ENCODE measurements at places on chromosomes 13 and 19.

DNA sequence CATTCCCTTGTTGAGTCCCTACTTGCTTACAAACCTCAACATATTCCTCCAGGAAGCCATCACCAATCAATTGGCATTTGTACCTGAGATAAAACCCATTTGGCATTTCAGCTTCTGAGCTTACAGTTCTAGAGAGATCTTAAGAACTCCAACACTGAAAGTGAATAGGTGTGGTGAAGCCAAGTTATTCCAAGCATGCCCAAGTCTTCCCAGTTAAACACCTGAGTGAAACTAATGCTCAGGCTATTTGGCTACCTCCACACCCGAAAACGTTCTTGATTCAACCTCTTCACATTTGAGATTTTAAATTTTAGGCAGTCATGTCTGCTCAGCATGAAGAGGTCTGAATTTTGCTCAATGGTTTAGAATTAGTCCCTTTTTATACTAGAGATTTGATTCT is 2.5 kb upstream of the SCEL start:
- no peak for DNase-seq

DNA sequence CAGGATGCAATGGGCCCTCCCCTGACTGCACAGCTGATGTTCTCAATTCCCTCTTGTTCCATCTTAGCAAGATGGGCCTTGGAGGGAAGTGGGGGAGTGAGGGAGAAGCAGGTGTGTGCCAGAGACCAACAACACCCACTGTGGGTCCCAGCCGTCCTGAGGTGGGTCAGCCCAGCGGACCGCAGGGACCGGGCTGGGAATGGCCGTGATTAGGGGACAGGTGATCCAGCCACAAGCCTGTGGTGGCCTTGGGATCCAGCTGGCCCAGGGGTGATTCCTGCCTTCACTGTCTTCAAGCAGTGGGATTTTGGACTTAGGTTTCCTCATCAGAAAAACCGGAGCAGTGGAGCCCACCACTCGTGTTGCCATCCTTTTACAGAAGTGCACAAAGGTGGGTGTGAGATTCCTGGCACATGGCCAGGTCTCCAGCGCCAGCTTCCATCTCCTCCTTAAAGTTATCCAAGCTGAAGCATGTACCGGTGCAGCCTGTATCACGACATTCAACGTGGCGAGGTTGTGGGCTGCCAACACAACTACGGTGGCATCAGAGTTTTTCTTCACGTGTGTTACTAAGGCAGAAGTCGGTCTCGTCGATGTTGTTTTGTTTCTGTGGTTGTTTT is 9.0 kb upstream of the ATP11A start:
- DNase-seq: no peak

GRCh38 chr13:87877477-87877876 is 206.3 kb downstream of the SLITRK5 start:
- DNase-seq: no peak

GRCh38 chr19:51331193-51331592 is 10.7 kb downstream of the VSIG10L start:
- DNase-seq: no peak

DNA sequence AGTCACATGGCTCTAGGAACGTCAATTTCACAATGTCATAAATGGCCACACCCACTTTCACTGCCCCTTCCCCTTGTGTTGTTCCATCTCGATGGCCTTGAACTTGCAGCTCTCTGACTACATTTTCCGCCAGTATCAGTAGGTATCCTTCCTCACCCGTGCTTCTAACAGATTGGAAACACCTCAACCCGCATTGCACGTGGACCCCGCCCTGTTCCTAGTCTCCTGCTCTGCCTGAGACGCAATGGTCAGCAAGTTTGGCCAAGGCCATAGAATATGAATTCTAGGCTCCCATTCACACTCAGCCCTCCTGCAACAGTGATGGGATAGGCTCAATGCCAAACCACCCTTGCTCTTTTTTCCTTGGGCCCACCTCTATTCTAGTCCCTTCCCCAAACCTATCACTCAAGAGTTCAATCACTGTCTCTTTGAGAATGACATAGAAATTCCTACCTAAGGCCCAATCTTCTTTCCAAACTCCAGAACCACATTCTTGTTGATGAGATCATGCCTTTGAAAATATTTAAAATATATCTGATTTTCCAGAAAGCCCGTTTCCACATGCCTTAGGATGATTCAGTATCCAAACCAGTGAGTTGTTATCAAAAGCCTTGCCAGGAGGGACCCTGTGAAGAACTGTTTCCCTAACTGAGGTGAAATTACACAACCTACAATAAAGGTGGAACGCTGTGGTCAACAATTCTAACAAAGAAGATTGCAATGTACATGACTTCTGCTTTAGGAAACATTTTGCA is 334.6 kb downstream of the MYO16 start:
- DNase-seq: no peak

GRCh38 chr19:55553217-55554182 is 8.2 kb upstream of the SBK3 start:
- DNase-seq: no peak

- no peak for DNase-seq
Observed at GRCh38 chr19:32830231-32831014, 39.1 kb downstream of the SLC7A9 start.

DNA sequence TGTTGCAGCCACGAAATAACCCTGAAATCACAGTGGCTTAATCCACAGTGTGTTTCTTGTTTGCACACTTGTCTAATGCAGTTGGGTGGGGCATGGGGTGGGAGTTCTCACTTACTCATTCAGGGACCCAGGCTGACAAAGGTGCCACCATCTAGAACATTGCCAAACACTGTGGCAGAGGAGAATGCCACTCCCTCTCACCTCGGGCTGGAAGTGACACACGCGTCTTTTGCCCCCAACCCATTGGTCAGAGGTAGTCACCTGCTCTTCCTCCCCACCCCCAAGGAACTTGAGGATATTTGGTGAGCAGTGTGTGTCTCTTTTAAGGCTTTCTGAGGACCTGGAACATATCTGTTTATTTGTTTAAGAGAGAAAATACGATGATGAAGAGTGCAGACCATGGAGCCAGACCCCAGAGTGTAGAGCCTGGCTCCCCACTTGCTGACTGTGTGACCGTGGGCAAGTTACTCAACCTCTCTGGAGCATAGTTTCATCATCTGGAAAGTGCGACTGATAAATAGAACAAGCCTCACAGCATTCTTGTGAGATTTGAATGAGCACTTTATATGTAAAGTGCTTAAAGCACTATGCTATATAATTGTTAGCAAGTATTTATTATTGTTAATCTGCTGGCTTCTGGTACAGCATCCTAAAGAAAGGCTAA is 17.4 kb downstream of the GPR183 start:
- no peak for DNase-seq

- DNase-seq: no peak
Observed at GRCh38 chr13:100300708-100301107, 211.8 kb downstream of the PCCA start.

DNA sequence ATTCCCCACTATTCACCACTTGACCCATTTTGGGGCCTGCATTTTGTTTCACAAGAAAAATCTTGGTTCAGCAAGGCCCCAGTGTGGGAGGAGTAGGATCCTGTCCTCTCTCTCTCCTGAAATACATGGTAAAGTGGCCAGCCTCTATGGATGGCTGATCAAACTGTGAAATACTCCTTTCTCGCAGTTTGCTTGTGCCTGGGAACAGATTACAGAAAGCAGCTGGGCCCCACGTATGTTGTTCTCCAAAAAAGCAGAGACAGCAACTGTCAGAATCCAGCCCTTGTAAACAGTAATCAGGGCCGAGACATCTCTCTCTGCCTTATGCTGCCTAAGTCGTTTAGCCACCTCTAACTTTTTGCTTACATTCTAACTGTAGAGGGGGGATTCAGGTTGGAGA is 61.0 kb upstream of the RAP2A start:
- DNase-seq: no peak

- DNase-seq: no peak
Observed at GRCh38 chr19:7811989-7812388, 18.0 kb upstream of the EVI5L start.

DNA sequence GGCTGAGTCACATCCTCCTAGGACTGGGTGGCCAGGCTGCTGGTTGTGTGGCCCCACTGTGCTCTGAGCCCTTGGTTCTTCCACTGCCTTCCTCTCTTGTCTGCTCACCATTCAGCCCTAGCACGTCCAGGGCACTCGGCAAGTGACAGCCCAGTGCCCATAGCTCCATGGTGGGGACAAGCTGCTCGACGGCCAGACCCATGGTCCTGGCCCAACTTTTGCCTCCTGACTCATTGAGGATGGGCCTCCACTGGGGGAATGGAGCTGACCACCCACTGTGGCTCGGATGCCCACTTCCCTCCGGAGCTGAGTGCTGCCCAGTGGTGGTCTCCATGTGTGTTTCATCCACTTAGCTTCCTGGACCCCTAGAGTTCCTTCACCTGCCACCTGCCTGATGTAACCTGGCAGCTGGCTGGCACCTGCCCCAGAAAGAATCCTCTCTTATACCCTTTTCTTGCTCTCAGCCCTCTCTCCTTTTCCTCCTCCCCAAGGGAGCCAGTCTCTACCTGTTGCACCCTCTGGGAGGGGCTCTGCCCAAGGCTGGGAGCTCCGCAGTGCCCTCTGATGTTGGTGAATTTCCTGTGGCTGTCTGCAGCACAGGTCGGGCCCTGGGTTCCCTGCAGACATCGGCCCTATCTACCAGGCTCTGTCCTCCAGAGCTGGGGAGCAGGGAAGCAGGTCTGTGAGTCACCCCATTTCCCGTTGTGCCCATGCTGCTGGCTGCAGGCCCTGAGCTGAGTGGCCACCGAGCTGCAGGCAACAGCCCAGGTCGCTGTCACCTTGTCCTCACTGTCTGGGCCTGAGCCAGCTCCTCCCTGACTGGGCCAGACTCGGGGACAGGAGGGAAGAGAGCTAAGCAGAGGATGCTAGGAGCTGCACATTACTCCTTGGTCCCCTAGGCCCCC is 7.4 kb downstream of the CHST8 start:
- DNase-seq: no peak

GRCh38 chr19:10752237-10752912 is 34.5 kb downstream of the DNM2 start:
- peak; percentile 65 for DNase-seq

DNA sequence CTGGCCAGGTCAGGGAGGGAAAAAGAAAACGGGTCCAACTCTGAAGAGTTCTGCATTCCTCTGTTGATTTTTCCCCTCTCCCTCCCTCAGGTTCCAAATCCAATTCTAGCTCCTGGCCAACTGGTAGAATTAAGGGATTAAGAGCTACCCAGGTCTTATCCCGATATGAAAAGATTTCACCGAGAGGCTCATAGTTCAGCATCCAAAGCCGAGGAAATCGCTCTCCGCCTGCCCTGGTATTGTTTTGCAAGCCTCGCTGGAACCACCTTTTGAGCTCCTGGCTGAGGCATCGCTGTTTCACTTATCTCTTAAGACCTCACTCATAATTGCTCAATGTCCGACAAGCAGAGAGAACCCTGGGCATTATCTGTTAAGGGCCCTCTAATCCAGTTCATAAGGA is 180.4 kb downstream of the URI1 start:
- DNase-seq: no peak

DNA sequence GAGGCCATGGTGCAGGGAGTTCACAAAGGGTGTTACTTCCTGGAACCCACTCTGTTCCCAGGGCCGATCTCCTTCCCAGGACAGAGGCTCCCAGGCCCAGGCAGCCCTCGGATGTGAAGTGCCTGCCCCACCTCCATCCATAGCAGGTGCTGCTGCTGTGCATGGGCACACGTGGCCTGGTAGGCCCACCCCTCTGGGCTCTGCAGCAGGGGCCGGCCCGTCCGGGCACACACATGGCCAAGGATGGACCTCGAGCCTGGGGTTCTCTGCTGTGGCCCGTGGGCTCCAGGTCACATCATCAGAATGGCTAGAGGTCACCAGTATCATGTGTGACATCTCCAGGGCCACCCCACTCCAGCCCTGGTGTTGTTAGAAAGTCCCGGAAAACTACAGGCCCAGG is 71.8 kb downstream of the GADD45B start:
- DNase-seq: no peak

- DNase-seq: peak; percentile 89
Observed at GRCh38 chr19:20039203-20039723, at the start of gene ZNF682. TSS of gene ZNF682 (minus strand) at chr19:20039505. CDS start at chr19:20039345, 160 bp downstream.

DNA sequence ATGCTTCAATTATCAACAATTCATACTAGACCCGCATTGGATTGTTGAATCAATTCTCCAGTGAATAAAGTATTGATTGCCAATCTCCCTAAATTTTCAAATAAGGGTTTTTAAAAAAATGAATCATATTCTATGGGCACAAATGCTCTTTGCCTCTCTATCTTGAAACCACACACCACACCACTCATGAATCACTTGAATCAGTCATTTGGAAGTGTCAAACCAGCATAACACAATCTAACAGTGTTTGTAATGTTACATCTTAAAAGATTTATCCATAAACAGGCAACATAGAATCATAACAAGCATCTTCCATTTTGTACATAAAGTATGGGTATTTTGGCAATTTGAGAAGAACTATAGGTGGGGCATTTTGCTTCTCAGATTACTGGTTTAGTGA is 219.5 kb upstream of the MIR17HG start:
- DNase-seq: no peak

- no peak for DNase-seq
Observed at GRCh38 chr19:38045554-38046253, 138.7 kb downstream of the SIPA1L3 start.

GRCh38 chr13:18948012-18948663 is 233.5 kb downstream of the TUBA3C start:
- no peak for DNase-seq

DNA sequence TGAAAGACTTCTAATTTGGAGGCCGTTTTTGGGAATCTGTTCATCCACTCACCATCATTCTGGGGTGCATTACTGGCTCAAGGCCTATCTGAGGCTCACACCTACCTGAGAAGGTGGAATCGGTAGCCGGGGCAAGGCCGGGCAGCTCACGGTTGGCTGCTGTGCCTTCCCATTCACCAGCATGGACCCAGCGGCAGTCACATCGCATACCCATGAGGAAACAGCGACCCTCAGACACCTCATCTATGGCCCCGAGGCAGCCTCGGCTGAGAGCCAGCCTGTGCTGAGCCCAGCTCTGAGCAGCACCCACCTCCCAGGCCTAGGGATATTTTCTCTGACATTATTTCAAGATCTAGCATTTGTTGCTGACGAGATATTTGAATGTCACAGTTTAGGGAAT is 130.5 kb downstream of the ATP11A start:
- DNase-seq: no peak

DNA sequence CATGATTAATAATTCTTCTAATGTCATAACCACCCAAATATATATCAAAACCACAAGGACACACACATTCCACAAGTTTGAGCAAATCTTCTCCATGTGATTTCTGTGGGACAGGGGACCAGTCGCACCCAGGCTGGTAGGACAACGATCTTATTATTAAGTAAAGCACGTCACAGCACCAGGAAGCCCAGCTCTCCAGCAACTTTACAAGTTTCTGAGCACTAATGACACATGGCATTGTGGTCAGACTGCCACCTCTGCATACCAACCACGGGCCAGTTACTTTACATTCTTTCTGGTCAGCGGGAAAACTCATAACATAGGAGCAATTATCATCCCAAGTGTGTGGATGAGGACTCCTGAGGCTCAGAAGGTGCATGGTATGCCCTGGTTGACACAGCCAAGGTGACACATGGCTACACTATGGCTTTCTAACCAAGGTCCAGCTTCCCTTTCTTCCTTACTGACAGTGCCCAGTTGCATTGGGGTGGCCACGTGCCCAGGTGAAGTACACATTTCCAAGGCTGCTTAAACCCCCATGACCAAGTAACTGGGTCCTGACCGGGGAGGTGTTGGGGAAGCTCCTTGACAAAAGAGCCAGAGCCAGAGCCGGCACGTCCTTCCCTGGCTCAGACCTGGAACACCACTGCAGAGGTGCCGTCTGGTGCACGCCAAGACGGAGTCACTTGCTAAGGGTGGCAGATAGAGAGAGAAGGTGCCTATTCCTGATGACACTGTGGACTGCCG is 27.4 kb downstream of the LATS2 start:
- DNase-seq: no peak

- DNase-seq: no peak
Observed at GRCh38 chr19:23882493-23882892, 32.2 kb upstream of the ZNF726 start.

- no peak for DNase-seq
Observed at GRCh38 chr19:15316498-15316897, 15.8 kb downstream of the BRD4 start.
